Cerebellum (tissue), 4 donors: ENCODE measurements at places on chromosomes 2 and 18. TPM values are rescaled to one million over a fixed set of nuclear protein-coding genes. Genes with fewer than 3 reads are reported as not detected.

SPR gene
- 0.82 TPM for total RNA-seq

- no peak for DNase-seq
These were observed at the start of gene ZEB2 for GRCh38 chr2:144519934-144520731. Gene ZEB2, minus strand, starts transcription at chr2:144520119. Its CDS starts 2,769 bp downstream, at chr2:144517350.

DNA sequence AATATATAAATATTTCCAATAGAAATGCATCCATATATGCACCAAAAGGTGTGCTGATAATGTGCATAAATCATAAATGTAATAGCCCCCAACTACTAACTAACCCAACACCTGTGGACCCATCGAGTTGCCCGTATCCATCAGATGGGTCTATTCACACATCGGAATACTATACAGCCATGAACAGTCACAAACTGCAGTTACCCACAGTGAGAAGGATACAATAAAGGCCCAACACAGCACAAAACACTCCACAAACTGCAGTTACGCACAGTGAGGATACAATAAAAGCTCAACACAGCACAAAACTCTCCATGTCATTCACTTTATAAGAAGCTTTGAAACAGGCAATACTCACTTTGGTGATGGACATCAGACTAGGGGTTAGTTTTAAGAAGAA is 145.3 kb upstream of the OTOS start:
- DNase-seq: no peak

- peak; percentile 53 for DNase-seq
These were observed 583 bp downstream of the CERS6 start for GRCh38 chr2:168456521-168457189.
